ENCODE measurements at places on chromosomes 6 and 20. TPM values are rescaled to one million over a fixed set of nuclear protein-coding genes. Genes with fewer than 3 reads are reported as not detected.

DNA sequence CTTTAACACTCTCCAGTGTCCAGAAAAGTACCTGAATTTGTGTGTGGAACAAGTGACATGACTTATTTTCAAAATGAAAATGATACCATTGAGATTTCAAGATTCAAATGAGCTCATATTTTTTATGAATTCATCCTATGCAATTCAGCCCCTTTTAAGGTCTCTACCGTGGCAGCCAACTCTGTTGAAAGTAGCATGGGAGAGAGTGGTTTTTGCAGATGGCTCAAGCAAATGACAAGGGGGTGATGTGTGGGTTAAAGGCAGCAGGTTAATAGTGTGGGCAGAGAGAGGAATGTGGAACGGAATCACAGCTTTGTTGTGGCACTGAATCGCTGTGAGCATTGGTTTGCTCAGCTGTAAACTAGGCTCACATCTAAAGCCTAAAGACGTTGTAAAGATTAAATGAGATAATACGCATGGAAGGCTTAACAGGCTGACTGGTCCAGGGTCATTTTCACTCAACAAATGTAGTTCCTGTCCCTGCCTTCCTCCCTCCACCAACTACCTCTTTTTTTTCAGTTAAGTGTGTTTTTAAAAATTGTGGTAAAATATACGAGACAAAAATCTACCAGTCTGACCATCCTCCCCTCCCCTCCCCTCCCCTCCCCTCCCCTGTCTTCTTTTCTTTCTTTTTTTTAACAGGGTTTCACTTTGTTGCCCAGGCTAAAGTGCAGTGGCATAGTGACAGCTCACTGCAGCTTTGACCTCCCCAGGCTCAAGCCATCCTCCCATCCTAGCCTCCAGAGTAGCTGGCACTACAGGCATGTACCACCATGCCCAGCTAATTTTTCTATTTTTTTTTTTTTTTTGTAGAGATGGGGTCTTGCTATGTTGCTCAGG, 114.7 kb upstream of the ZNF217 start:
- no peak for DNase-seq

DNA sequence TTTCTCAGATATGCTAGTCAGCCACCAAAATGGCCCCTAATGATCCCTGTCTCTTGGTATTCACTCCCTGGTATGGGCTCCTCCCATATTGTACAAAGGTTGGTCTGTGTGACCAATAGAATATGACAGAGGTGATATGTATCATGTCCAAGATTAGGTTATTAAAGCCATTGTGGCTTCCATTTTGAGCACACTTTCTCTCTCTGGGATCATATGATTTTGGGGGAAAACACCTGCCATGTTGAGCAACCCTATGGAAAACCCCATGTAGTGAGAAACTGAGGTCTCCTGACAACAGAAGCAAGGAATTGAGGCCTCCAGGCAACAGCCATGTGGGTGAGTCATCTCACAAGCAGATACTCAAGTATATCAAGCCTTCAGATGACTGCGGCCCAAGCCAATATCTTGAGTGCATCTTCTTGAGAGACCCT, 7.1 kb upstream of the ZNF318 start:
- DNase-seq, result no peak

DNA sequence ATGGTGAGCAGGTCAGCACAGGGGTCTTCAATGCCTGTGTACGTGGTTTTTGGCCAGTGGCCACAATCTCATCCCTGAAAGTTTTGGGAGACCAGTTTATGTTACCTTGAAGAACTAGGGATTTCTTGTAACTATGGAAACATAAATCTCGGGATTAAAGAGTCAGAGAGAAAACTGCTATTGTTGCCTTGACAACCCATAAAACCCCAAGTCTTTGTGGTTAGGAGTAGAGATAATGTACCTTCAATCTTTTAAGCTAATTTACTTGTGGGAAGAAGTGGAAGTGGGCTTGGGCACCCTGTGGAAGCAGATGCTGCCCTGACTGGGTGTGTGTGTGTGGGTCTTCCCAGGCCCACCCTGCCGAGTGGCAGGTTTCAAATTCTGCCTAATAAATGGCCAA, 46.1 kb upstream of the ZNF831 start:
- no peak for DNase-seq

GRCh38 chr6:154514481-154514880, 4.0 kb upstream of the CNKSR3 start:
- peak; percentile 63 for DNase-seq

The HUS1B gene
- 0.92 TPM for total RNA-seq

DNA sequence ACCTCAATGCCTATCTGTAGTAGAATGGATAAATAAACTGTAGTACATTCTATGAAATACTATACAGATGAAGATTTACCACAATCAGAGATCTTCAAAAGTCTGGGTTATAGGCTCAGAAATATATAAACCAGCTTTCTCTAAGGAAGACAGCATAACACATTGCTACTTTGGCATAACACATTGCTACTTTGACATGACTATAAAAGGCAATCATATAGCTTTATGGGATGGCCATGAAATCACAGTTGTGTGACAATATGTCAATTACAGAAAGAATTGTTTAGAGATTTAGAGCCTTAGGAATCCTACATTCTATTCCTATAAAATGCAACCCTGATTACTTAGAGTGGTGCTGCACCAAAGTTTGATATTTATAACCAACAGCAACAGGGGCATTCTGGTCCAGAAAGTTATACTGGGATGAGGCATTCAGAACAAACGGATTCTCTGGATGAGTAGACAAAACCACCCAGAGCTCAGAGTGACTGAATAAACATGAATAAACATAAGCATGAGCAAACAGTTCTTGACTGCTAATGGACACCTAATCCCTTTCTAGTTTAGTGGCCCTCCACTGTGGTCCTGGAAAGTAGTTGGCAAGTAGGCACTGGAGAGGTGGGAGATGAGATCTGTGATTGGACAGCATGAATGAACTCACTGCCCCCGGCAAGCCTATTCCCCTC, 12.0 kb downstream of the TTI1 start:
- peak; percentile 28 for DNase-seq

- DNase-seq, result no peak
These were observed 254.2 kb upstream of the HSF2 start for GRCh38 chr6:122145246-122145645.

DNA sequence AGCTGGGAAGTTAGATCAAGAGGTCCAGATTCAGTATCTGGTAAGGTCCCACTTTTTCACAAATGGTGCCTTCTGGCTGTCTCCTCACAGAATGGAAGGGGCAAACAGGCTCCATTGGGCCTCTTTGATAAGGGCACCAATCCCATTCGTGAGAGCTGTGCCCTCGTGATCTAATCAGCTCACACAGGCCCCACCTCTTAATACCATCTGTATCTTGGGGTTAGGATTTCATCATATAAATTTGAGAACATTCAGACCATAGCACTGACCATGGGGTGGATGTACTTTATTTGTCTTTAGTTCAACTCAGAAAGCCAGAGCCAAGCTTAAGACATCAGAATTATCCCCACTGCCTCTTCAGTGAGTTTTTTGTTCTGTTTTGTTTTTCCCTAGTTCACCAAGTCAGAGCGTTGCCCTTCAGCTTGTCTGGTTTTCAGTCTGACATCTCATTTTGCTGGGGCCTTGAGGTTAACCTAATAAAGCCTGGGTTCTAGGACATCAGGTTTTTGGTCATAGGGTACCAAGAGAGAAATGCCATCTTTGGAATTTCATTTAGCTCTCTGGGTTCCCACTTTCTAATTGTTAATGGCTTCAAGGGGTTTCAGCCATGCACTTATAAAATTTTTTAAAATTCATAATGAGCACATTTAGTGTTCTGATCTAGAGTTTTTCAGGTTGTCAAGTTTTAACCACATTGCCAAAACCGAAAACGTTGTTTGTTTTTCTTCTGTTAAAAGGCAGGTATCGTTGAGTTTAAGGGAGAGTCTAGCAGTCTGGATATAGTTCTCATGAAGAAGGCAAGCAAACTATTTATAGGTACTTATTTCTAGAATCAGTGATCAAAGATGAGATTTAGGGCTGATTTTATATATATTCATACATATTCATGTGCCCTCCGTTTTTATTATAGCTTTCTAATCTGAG, 19.0 kb downstream of the SENP6 start:
- no peak for DNase-seq

DNA sequence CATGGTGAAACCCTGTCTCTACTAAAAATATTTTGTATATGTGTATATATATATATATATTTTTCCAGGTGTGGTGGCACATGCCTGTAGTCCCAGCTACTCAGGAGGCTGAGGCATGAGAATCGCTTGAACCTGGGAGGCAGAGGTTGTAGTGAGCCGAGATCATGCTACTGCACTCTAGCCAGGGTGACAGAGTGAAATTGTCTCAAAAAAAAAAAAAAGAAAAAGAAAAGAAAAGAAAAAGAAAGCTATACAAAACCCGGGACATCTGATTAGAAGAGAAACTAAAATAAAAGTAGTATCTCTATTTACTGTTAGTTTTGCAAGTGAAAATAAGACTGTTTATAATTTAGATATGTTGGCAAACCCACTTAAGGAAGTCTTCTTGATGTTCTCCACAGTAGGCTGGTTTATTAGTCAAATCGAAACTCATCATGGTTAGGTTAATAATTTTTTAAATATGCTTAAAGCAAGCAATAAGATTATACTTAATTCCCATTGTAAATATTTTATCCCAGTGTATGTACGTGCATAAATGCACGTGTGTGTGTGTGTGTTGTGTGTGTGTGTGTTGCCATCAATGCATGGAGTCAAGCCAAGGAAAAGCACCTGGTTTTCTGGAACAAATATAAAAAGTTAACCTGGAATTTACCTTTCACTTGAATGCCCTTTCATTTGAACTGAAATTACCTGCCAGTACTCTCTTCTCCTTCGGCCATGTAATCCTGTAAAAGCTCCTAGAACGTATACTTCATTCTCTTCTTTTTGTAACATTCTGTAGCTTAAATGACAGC, 7.1 kb downstream of the VNN2 start:
- no peak for DNase-seq

GRCh38 chr20:50198180-50198666, 7.6 kb downstream of the CEBPB start:
- no peak for DNase-seq

The HMGCLL1 gene
- not detected for total RNA-seq

GRCh38 chr20:60935971-60936370, 316.1 kb upstream of the CDH4 start:
- DNase-seq, result peak; percentile 3

The PCK1 gene
- total RNA-seq, result not detected

DNA sequence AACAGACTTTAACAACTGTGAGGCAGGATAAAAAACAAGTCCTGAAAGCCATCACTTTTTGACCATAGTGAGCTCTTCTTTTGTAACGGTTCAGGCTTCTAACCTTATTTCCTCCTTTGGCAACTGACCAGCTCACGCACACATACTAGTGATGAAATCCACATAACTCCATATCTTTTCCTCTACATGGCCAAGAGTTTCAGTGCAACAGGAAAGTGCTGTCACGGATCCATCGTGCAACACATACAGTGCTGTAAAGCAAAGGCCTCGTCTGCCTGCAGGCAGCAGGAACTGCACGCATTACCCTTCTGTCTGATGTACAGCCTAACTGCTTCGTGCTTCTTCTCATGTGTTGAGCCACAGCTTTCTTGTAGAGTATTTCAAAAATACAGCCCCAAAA, 108.5 kb downstream of the EPM2A start:
- DNase-seq, result no peak

DNA sequence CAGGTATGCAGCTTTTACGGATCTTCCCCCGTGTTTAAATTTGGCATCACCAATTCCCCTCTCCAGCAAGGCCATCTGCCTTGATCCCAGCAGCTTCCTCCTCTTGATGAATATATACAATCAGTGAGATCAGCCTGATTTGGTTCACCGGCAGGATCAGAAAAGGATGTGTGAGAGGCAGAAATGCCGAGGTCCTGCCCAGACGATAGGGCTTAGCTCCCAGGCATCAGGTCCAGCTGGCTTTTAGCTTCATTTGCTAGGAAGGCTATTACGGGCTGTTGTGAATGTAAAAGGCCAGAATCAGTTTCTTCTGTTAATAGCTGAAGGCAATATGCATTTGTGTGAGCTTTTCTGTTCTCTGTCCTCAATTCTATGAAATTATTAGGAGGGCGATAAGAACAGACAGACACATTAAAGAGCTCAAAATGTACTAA, 372.8 kb downstream of the BTBD9 start:
- no peak for DNase-seq

- DNase-seq, result no peak
These were observed 31.8 kb downstream of the MDN1 start for GRCh38 chr6:89787660-89788328.
